ENCODE measurements at places on chromosomes 1 and 21.

- DNase-seq: no peak
Measured at GRCh38 chr1:162994921-162995320, 74.2 kb upstream of the RGS4 start.

- DNase-seq: no peak
Measured at GRCh38 chr21:39647476-39647875, 34.7 kb downstream of the B3GALT5 start.

DNA sequence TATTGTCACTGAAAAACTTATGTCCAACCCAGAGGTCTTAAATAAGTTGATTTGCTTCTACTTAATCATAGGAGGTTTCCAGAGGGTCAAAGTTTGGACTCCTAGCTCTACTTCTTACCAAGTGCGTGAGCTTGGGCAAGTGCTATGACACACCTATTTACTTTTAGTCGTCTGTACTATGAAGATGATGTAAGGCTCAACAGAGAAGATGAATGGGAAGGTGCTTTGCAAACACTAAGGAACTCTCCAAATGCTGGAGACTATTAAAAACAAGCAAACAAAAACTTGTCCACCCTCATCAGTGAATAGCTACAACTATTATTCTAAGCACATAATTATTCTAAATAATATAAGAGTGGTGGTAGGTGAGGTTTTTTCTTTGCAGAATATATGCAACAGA lies 232.3 kb upstream of the USP24 start:
- no peak for DNase-seq

GRCh38 chr1:20375563-20375962 lies 84.9 kb downstream of the VWA5B1 start:
- DNase-seq: no peak

GRCh38 chr21:27466140-27466539 lies 499.3 kb upstream of the ADAMTS5 start:
- DNase-seq: no peak

GRCh38 chr1:90719330-90720144 lies 2.4 kb upstream of the BARHL2 start:
- peak; percentile 27 for DNase-seq

DNA sequence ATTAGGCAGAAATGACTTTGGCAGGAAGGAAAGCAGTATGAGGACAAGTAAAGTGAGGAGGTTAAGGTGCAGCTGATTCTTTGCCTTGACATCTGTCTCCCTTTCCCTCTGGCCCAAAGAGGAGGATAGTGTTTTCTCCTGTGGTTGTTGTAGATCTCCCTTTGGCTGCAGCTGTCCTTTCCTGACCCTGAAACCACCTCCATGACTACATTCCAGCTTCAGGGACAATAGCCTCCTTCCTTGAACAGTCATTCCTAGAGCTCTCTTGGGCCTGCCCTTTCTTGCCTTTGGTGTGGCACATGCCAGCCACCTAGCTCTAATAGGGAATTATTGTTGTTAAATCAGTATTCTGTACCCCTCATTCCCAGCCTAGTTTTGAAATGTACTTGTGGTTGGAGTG lies 6.2 kb downstream of the ZMYM1 start:
- DNase-seq: no peak

DNA sequence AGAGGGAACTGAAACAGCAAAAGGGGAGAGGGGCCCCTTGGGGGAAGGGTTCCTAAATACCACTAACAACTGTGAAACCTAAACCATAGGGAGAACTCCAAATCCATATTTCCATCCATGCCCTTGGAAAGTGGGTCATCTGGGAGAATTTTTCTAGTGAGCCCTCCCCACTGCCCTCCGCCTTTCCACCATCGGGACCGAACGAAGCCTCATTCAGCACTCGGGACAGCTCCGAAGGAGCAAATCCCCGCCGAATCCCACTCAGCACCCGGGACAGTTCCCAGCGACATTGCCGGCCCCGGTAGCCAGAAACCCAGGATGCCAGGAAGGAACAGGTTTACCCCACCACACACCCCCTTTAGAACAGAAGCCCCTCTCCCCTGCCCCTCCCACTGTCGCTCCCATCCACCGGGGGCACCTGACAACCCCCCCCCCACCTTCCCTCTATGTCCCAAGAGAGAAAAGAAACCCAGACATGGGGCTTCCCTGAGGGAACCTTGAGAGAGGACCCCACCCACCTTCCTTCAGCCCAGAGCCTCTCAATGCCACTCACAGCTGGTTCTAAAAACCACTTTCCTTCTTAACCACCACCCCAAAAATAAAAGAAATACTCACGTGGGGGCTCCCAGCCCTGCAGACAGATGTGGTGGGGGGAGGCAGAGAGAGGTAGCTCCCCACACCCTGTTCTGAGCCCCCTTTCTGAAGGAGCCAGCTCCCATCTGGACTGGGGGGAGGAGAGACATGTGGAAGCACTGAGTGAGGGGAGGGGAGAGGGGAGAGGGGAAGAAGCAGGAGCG lies 4.5 kb downstream of the DLGAP3 start:
- DNase-seq: peak; percentile 84

- no peak for DNase-seq
Measured at GRCh38 chr1:44617703-44618029, 56.6 kb downstream of the TMEM53 start.

DNA sequence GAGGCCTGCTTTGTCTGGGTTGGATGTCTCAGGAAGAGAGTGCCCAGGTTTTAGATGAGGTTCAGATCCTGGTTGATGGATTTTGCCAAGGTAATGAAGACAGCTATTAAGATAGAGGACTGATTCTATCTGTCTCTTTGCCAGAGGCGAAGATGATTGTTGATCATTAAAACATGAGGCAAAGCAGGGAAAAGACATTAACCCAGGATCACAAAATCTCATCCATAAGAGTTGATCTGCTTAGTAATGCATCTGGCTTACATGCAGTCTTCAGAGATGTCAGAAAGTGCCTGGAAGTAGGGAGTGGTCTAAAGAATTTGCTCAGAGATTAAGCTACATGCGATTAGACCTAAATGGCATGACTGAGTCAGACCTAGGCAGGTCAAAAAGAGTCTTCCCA lies 229.6 kb upstream of the PLD5 start:
- DNase-seq: no peak

DNA sequence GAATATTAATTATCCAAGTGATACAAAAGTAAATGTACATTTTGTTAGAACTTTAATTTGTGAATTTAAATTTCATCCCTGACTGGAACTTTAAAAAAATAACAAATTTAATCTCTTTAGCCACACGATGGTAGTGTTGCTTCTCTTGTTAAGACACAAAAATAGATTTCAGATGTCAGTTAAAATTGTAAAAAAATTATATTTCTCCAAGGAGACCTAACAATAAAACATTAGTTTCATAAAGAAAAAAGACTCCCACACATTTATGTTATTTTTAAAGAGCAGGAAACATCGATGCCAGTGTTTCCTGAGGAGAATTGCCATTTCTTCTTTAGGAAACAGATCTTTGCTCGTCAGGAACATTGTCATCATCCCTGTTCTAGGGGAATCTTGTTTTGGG lies 74.0 kb upstream of the DEPDC1 start:
- DNase-seq: no peak

- DNase-seq: no peak
Measured at GRCh38 chr1:180530501-180530900, 28.1 kb upstream of the ACBD6 start.
